Activated naive CD4-positive, alpha-beta T cell treated with Interleukin-2 at 50 U/mL for 16 hours (primary cell): ENCODE measurements at places on chromosomes 16 and 17.

GRCh38 chr17:40452216-40452787, 9.1 kb downstream of the IGFBP4 start:
- no peak for DNase-seq

GRCh38 chr16:67451061-67451703, 20.3 kb downstream of the HSD11B2 start:
- DNase-seq: no peak

DNA sequence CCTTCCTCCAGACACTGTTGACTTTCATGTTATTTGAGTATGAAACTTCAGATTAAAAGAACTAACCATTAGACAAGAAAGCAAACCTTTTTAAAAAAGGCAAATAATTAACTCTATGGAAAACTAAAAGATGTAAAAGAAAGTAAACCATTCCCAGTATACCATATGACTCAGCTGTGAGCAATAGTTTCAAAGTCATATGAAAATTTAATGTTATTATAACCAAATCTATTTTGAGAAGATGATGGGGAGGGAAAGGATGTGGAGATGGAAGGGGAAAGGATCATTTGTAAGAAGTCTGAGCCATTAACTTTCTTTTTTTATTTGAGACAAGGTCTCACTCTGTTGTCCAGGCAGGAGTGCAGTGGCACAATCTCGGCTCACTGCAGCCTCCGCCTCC, 131.8 kb downstream of the IRX5 start:
- DNase-seq: no peak

- DNase-seq: no peak
Measured at GRCh38 chr17:56934280-56934679, 20.4 kb upstream of the TRIM25 start.
